Heart left ventricle (tissue), 16 donors: ENCODE measurements at places on chromosomes 4 and X.

GRCh38 chrX:39205467-39205866, 404.2 kb downstream of the MID1IP1 start:
- no peak for DNase-seq

DNA sequence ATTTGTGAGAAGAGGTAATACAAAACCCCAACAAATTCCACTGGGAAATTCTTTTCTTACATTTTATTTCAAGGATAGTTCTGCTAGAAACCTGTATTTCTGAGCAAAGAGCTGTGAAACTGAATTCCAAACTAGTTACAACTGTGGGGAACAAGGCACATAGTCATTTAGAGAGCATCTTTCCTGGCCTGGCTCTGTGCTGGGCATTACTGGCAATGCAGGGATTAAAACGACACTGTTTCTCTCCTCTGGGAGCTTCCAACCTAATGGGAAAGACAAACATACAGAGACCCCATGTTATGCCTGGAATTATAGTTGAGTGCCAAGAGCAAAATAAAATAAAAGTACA, 36.5 kb downstream of the SUPT20HL1 start:
- DNase-seq: no peak

GRCh38 chr4:169115897-169116254, 105.8 kb upstream of the CBR4 start:
- DNase-seq: no peak

DNA sequence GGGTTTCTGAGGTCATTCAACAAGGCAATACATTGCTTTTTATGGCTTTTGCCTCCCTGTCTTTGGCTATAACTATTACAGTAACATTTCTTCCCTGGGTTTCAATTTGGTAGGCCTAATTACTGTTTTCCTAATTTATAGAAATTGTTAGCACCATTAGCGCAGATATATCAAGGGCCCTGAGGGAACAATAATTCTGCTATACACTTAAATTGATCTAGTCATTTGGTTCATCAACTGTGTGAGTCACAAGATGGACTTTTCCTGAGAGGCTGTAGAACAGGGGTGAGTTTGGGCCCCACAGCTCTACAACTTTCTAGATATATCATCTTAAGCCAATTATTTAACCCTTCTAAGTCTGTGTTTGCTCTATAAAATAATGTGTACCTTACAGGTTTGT, 107.9 kb downstream of the COMMD8 start:
- DNase-seq: no peak

- DNase-seq: no peak
These were observed 437.2 kb downstream of the RAPGEF2 start for GRCh38 chr4:159540038-159540437.

DNA sequence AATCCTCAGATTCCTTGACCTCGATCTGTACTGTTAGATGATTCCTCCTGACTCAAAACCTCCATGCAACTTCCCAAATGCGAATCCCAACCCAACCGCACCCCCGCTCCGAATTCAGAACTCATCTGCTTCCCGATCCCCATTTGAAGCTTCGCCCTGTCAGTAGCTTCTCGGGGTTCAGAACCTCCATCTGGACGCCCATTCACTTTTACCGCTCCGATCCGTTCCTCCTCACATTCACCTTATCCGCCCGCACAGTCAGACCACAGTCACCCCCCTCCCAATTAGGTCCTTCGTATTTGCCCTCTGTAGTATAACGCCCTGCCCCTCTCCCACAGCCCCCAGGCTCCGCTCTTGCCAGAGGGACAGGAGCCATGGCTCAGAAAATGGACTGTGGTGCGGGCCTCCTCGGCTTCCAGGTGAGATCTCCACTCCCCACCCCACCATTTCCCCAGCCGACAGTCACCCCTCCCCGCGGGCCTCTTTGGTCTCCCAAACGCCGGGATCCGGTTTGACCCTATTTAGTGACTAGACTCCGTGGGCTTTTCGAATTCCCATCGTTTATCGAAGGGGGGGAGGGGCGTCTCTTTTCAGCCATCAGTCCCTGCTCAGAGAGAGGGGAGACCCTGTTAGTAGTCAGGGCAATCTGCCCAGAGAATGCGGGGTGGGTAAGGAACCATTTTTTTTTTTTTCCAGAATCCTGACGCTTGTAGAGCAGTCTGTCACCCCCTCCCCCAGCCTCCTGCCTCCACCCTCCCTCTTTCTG, 691 bp downstream of the MAGED1 start:
- no peak for DNase-seq

- no peak for DNase-seq
These were observed 44.9 kb upstream of the DDX3X start for GRCh38 chrX:41289095-41289494.

DNA sequence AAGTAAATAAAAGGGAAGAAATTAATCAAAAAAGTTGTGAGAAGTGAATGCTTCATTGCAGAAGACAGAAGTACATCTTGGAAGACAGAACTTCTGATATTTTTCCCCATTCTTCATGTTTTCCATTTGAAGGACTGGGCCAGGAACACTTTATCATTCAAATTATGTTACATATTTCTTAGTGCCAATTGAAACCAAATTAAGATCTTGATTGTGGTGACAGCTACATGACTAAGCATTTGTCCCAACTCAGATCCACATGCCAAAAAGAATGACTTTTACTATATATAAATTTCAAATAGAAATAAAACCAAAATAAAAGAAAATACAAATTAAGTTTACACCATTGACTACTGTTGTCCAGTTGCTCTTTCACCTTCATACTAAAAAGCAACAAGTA, 14.0 kb upstream of the FGF5 start:
- no peak for DNase-seq

DNA sequence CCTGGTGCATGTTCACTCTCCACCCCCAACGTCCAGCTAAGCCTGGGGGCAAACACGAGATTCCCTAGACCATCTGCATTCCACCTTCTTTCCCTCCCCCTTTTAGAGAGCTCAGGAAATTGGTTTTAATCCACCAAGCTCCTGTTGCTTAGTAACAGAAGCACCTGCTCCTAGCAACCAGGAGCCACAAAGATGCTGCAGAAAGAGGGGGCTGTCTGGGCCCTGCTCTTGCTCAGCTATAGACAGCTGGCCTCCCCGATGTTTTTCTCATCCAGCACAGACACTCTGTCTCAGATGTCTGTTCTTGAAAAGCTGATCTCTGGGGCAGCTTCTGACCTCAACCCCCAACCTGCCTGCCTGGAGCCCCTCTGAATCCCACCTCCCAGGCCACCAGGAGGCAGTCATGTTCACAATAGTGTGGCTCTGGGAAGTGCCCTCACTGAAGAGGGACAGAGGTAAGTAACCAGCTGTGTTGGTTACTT, 71.5 kb downstream of the SLC16A2 start:
- DNase-seq: no peak

- no peak for DNase-seq
These were observed 413.8 kb downstream of the RAPGEF2 start for GRCh38 chr4:159516556-159517140.

DNA sequence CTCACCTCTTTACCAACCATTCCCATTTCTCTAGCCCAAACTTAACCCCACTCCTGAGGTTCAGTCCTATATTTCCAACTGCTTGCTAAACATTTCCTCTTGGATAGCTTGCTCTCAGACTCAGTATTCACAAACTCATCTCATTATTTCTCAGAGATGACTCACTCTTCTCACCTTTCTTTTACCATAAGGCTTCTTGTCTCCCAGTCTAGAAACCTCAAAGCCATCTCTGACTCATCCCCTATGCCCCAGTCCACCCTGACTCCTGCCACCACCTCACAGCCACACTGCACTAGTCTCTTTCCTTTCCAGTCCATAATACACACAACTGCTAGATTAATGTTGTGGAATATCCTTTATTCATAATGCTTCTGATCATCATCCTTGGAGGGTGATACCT, 4.8 kb downstream of the FRMPD3 start:
- no peak for DNase-seq

GRCh38 chr4:123699880-123700771, 303.5 kb downstream of the SPRY1 start:
- DNase-seq: peak; percentile 41

GRCh38 chr4:82594456-82594855, 32.7 kb upstream of the TMEM150C start:
- DNase-seq: no peak

GRCh38 chrX:302975-303374, 15.6 kb downstream of the GTPBP6 start:
- DNase-seq: no peak

DNA sequence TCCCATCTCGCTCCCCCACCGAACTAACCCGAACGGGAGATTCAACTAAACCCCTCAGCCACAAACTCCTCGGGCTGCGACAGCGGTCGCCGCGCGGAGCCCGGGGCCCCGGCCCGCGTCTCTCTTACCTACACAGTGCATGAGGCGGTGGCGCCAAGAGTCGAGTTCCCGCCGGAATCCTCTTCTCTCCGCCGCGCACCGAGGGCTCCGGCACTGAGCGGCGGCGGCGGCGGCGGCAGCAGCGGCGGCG, 160 bp downstream of the LCORL start:
- no peak for DNase-seq

- no peak for DNase-seq
These were observed 378.8 kb upstream of the NOCT start for GRCh38 chr4:138636781-138637180.

GRCh38 chr4:184838249-184839074, 12.7 kb upstream of the ACSL1 start:
- DNase-seq: no peak

- no peak for DNase-seq
These were observed 124.7 kb downstream of the CBR4 start for GRCh38 chr4:168885400-168885799.

DNA sequence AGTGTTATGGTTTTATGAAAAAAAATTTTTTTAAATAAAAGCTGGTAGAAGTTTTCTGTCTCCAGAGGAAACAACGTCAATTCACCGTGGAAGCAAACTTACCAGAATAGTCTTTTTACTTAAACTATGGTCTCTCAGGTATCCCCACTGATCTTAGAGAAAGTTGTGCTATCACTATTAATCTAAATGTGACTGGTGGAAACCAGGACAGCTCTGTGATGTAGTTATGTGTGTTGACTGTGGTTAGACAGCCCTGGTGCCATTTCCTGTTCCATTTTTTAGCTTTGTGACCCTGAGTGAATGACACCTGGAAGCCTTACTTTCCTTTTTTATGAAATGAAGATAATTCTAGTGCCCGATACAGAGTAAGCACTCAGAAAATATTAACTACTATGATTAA, 111.8 kb upstream of the HUWE1 start:
- no peak for DNase-seq

DNA sequence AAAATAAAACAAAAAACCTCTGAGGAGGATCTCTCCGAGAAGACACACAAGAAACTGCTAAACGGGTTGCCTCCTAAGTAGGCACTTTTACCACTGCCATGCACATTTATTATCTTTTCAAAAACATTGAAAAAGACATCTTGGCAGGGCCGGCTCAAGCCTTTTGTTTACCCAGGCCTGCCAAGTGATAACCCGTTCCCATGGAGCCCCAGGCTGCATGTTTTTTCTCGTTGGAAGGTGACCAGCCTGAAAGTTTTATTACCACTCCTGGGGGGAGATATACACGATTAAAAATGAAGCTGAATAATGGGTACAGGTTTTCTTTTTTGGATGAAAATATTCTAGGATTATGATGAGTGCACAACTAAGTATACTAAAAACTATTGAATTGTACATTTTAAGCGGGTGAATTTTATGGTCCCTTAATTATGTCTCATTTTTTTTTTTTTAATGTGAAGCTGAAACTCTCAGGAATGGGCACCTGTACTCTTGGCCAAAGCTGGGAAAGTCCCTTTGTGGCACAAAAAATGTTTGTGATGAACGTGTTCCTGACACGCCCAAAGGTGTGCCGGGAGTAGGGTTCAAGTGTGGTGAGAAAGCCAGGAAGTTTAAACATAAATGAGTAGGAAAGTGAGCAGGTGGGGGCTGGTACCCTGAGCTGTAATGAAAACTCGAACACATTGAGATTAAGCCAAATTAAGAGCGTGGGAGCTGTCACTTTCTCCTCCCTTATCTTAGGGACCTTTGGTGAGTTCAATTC, 1.5 kb upstream of the MAP7D2 start:
- no peak for DNase-seq

- no peak for DNase-seq
These were observed 106.4 kb upstream of the NWD2 start for GRCh38 chr4:37138019-37138653.

GRCh38 chrX:38538134-38538533, 23.2 kb upstream of the TSPAN7 start:
- no peak for DNase-seq

DNA sequence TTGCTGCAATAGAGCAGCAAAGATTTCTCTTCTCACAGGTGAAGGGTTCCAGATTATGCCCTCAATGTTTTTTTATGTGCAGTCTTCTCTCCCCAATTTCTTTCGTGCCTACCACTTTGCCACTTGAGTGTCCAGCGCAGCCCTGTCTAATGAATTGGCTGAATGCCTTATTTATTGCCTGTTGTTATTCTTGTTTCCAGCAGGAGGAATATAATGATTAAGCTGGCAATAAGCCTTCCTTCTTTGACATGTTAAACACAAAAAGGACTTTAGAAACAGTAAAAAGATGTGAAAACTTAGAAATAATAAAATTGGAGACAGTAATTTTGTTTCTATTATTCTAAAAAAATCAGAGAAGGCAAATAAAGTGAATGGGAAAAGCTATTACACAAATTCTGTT, 34.6 kb upstream of the FRAS1 start:
- DNase-seq: no peak

DNA sequence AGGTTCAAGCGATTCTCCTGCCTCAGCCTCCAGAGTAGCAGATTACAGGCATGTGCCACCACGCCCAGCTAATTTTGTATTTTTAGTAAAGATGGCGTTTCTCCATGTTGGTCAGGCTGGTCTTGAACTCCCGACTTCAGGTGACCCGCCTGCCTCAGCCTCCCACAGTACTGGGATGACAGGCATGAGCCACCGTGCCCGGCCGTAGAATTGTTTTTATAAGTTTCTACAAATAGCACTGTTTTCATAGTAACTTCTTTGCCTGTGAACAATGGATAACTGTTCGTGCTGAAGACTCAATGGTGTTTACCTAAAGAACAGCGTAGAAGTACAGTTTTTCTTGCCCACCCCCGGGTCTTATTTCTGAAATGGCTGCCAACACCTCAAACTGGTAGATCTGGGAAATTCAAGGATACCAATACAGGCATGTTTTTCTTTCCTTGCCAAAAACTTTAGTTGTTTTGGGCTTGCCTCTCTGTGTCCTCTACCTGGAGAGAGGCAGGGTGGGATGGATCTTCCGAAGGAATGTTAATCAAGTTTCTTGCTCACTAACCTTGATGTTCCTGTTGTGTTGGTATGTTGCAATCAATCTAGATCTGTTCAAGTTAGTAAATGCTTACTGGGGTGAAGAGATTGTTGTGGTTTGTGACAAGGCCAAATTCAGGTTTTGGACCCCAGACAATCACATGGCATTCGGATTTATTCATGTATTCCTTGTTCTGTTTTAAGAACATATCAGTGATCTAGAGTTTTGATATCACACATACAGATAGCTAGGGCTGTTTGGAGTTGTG, 2.8 kb upstream of the RUFY3 start:
- DNase-seq: no peak

- no peak for DNase-seq
These were observed 203.0 kb upstream of the KLF8 start for GRCh38 chrX:56029188-56029587.
